DMS53 (cell line): ENCODE measurements at places on chromosomes 1 and 21.
A peak's percentile ranks its signal among the peaks of the same experiment; 100 is the strongest.

- no peak for DNase-seq
Measured at GRCh38 chr1:22601610-22602009, 34.8 kb upstream of the C1QA start.

- no peak for DNase-seq
Measured at GRCh38 chr1:3639397-3639911, 10.4 kb downstream of the WRAP73 start.

GRCh38 chr1:222417264-222417663 lies 130.6 kb downstream of the HHIPL2 start:
- no peak for DNase-seq

DNA sequence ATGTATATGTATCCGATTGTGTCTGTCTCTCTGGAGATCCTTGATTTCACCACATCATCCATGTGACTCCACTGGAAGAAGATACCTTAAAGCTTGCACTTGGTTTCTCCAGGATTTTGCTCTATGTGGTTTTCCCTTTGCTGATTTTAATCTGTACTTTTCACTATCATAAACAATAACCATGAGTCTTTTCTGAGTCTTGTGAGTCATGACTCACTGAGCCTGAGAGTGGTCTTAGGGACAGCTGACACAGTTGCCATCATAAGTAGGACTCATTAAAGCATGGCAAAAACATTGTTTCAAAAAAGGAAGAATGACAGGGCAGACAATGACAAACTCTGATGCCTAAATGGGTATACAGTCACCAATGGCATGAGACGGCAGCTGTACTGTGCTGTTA lies 226.2 kb downstream of the AKT3 start:
- no peak for DNase-seq

GRCh38 chr1:166695115-166695514 lies 144.2 kb upstream of the POGK start:
- peak; percentile 32 for DNase-seq

DNA sequence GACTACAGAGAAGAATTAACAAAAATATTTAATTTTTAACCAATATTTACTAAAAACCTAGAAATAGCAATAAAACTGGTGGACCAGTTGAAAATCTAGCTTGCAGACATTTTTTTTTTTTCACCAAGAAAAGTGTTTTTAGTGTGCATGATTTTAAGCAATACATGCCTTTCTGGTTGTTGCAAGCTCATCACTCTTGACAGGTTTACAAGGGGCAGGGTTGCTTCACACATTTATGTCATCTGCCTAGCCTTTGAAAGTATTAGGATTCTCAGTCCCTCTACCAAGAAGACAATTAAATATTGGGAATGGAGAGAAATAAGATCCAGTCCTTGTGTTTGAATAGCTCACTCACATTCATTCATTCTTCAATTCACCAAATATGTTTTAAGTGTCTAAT lies 53.8 kb upstream of the LYPLAL1 start:
- no peak for DNase-seq

DNA sequence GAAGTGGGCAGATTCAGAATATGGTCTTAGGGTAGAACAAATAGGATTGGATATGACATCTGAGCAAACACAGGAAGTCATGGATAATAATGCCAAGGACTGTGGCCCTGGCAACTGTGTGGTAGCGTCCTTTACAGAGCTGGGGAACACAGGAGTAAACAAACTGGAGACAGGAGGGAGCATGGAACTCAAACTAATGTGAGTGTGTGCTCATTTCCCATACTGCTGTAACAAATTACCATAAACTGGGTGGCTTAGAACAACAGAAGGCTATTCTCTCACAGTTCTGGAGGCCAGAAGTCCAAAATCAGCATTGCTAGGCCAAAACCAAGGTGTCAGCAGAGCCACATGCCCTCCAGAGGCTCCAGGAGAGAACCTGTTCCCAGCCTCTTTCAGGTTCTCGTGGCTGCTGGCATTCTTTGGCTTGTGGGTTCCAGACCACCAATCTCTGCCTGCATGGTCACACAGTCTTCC lies 106.4 kb downstream of the TGFBR3 start:
- peak; percentile 63 for DNase-seq

DNA sequence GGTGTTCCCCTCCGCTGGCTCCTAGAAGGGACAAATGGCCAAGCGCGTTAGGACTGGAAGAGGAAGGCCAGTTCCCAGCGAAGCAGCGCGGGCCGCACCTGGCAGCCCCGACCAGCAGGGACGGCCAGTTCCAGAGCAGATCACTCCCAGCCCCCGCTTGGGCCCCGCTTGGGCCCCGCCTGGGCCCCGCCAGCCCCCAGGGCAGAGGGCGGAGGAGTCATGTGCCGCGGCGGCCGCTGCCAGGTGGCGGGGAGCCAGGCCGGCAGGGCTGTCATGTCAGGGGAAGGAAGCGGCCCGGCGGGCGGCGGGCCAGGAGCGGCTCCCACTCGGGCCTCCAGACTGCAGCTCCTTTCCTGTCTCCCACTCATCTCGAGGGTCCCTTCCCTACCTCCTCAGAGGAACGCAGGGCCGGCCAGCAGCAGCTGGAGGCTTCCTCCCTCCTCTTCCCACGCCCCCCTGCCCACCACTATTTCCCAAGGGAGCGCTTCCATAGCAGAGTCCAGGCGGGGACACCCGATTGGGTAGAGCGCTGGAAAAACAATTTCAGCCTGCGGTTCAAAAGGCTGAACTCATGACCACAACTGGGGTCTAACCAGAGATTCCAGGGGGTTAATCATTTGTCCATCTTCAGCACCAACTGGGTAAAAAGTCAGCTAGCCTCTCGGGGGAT lies 16.5 kb downstream of the ZNF697 start:
- DNase-seq = no peak

GRCh38 chr1:244297616-244298015 lies 154.1 kb downstream of the ADSS2 start:
- DNase-seq = no peak

DNA sequence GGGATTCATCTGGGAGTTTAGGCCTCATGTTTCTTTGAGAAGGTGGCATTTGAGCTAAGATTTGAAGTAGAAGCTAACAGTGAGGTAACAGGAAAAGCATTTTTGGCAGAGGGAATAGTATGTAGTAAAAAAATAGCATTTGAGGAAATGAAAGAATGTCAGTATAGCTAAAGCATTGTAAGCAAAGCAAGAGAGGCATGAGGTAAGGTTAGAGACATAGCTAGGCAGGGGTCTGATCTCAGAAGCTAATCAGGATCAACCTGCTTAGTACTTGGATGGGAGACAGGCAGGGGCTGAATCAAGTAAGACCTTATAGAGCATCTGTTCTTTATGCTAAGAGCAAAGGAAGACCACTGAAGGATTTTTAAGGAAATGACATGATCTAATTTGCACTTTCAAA lies 4.0 kb downstream of the POLR3C start:
- no peak for DNase-seq

DNA sequence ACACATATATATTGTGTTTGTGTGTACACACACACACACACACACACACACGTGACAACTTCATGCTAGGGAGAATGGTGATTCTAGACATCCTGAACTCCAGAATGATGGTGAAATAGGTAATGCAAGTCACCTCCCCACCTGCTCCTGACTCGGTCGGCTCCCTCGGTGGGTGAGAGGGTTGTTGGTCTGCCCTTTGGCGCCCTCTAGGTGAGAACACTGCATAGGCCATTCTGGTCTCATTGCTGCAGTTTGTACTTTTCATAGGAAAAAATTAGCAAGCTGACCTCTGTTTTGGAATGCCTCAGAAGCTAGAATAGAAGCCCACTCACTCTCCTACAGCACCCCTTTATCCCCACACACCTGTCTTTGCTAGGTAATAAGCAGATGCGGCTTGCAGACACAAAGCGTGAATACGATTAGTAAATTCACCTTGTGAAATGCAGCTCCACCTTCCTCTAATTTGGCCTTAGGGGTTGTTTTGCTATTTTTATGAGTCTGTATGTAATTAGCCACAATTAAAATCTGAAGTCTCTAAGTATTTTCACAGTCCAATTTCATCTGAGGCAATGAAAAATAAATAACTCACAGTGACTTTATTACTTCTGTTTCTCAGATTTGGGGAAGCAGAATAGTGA lies 130.0 kb upstream of the KCNJ15 start:
- peak; percentile 72 for DNase-seq

DNA sequence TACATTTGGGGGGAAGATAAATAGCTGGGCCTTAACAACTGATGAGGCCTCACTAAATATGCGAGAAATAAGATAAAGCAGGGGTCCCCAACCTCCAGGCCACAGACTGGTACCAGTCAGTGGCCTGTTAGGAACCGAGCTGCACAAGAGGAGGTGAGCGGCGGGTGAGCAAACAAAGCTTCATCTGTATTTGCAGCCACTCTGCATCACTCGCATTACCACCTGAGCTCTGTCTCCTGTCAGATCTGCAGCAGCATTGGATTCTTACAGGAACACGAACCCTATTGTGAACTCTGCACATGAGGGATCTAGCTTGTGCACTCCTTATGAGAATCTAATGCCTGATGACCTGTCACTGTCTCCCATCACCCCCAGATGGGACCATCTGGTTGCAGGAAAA lies 5.2 kb upstream of the PAXBP1 start:
- DNase-seq = no peak

DNA sequence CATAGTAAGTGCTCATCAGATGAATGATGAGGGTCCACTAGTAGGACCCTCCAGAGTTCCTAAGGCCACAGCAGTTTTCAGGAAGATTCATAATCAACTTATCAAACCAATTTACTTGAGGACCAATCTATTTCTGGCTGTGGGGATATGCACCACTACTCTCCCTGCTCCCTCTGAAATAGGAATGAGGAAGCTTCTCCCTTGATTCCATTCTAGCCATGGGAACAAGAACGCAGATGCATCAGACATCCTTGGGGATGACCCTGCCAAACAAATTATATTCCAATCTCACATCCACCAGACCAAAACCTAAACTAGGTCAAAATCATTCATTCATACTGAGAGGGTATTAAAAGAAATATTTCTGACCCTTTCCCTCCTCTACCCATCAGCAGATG lies 31.5 kb downstream of the JAK1 start:
- DNase-seq = no peak

DNA sequence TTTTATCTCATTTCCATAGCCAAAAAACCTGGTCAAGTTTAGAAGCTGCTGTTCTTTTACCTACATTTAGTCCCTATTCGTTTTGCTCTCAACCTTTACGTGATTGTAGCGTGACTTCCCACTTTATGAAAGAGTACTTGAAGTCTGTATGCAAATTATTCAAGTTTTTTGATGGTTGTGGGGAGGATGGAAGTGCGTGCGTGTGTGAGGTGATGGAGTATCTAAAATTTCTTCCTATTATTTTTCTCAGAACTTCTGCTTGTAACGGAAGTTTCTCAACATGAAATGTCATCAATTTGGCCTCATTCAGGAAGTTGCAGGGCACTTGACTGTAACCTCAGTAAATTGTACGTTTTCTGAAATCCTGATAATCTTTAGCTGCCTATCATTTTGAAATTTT lies 64.0 kb downstream of the SAMSN1 start:
- no peak for DNase-seq

DNA sequence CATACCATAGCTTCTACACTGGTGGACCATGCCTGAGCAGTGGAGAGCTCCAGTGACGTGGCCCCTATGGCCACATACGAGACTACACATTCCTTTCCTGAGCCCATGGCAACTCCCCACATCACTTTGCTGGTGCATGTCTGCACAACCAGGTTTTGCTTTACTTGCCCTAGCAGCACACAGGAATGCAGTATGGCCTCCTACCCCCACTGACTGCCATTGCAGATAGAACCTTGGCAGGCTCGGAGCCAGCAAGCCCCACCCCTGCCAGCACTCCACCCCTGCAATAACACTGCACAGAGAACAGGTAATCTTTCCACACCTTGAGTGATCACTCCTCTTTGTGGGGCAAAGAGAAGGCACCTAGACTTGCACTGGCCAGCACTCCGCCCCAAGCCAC lies 531.9 kb upstream of the CAMK1G start:
- DNase-seq = no peak

DNA sequence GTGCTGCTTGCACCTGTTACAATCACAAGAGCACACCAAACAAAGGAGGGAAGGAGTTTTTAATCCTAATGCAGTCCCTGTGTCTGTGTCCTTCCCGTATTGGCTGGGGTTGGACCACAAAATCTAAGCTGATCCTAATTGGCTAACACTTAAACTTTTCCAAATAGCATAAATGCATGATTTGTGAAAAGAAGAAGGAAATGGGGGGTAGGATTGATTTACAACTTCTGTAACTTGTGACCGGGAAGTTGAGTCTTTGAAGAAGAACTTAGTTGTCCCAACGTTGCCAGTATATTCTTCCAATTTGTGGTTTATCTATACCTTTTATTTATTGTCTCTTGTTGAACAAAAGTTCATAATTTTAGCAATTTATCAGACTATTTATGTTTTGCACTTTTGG lies 11.8 kb upstream of the IPP start:
- no peak for DNase-seq

DNA sequence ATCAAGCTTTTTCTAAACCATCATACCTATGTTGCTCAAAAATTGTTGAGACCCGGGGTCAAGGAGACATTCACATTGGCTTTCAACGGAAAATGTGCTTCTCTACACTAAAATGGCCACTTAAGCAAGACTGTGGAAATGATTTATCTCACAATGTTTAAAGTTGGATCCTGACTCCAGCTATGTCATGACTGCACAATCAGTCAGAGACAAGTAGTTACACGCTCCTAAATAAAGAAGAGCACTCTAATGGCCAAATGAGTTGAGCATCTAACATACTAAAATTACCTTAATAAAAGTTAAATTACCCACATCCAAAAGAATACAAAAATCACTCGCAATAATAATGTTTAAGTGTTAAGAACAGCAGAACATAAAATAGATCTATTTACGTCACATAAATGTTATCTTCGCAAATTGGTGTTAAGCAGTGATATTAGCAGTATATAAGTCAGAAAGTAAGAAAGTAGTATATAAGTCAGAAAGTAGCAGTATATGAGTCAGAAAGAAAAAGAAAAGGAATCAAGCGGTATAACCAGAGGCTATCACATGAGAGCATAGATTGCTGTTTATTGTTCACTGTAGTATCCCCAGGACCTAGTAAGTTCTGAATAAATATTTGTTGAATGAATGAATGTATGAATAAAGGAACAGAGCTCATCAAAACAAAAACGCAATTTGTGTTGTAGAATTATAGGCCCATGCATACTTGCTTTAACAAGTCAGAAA lies 28.4 kb downstream of the ZNF281 start:
- peak; percentile 17 for DNase-seq

DNA sequence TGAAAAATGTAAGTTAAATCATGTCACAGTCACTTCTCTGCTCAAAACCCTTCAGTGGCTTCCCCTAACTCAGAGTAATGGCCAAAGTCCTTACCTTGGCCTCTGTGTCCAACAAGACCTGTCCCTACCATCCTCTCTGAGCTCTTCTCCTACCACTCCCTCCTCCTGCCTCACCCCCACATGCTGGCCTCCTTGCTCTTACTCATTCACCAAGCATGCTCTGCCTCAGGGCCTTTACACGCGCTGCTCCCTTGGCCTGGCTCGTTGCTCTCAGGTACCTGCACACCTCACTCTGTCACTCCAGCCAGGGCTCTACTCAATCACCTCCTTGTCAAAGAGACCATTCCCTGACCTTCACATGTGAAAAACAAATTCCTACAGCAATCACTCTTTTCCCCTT lies 54.2 kb downstream of the SEC16B start:
- DNase-seq = no peak
